ENCODE measurements at places on chromosomes 7 and 10.

DNA sequence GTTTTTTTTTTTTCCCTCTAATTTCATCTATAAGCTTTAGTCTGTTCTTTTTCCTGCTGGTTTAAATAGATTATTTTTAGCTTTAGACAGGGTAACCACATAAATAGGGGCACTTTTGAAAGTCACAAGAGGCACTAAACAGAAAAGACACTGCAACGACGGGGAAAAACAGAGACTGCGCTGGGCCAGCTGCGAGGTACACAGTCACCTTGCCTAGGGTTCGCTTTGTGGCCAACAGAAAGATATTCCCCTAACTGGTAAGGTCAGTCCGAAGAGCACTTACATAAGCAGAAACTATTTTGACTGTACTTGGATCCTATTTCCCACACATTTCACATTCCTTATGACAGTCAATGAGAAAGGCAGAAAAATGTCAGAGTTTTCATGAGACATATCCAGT is 175.6 kb upstream of the PHF14 start:
- no peak for DNase-seq

GRCh38 chr10:84715911-84716310 is 387.5 kb downstream of the CCSER2 start:
- no peak for DNase-seq

DNA sequence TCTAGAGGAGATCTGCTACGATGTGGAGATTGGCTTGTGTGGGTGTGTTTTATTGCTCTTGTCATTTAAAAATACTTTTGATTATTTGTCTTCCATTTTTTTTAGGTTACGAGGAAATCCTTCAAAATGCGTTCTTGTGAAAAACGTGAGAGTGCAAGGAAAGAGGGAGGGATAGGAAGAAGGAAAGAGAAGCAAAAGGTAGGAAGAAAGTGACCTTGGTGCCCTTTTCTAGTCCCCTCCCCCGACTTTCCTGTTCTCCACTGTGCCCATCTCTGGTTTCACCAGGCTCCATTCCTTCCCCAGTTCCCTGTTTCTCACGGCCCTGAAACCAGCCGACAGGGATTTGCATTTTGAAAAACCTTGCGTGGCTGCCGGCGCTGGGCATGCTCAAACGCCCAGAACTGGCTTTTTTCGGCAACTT is 506 bp upstream of the GNAI1 start:
- no peak for DNase-seq

DNA sequence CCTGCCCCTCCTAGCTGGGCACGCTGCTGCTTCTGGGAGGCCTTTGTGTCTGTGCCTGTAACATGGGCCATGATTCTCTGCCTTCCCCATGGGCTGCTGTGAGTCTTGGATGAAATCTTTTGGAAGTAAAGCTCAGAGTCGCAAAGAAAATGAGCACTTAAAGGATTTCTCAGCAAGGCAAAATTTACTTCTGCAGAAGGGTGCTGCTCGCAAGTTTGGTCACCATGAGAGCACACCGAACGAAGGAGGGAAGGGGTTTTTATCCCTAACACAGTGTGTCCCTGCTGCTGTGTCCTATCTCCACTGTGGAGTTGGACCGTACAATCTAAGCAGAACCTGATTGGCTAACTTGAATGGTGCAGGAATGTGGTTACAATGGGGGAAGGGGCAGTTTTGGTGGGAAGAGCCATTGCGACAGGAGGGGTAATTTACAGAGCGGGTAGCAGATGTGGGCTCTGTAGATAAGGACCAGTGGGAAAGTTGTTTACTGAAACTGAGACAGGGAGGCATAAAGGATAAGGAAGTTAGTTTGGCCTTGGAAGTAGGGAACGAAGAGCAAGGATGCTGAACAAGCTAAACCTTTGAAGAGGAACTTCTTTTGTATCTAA is 57.5 kb downstream of the FANK1 start:
- DNase-seq, result no peak

DNA sequence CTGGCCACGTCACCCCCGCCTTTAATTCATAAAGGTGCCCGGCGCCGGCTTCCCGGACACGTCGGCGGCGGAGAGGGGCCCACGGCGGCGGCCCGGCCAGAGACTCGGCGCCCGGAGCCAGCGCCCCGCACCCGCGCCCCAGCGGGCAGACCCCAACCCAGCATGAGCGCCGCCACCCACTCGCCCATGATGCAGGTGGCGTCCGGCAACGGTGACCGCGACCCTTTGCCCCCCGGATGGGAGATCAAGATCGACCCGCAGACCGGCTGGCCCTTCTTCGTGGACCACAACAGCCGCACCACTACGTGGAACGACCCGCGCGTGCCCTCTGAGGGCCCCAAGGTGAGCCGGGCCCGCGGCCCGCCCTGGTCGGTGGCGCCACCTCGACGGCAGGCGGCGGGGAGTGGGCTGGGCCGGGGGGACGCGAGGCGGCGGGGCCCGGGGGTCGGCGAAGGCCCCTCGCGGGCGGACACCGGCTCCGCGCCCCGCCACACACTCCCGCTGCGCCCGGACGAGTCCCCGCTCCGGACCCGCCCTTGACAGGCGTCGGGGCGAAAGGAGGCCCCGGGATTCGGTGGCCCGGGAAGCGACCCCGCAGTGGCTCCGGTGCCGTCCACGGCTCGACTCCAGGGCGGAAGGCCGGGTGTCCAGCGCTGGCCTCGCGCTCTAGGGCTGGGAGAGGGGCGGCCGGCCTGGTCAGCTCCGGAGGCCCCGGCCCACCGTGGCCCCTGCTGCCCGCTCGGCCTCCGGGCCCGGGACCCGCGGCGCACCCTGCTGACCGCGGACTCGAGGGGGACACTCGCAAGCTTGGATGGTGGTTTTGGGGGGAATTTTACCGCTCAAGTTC is 557 bp downstream of the BAG3 start:
- DNase-seq, result peak; percentile 12

DNA sequence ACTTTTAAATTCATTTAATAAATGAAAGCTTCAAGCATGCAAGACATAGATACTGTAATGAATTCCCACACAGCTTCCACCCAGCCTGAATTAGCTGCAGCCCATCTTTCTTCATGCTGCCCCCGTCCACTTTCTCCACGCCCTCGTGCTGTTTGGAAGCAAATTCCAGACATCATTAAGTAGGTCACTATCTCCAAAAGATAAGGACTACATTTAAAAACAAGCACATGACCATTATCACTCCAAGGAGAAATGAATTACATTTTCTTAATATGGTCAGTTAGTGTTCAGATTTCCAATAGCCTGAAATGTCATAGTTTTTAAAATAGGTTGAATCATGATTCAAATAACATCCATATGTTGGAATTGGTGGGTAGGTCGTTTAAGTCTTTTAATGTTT is 24.3 kb downstream of the LMTK2 start:
- DNase-seq, result no peak

GRCh38 chr10:118356628-118357027 is 14.5 kb upstream of the FAM204A start:
- DNase-seq, result no peak

GRCh38 chr7:148979827-148980226 is 48.5 kb downstream of the PDIA4 start:
- DNase-seq, result no peak
